ENCODE measurements at places on chromosomes 7 and 10. TPM values are rescaled to one million over a fixed set of nuclear protein-coding genes. Genes with fewer than 3 reads are reported as not detected.

LRRN3 gene
- total RNA-seq = 2.3 TPM

RBM20 gene
- total RNA-seq = 185 TPM

CLRN3 gene
- total RNA-seq = not detected

STN1 gene
- total RNA-seq = 31.0 TPM
